Hepatocyte (in vitro differentiated cells): ENCODE measurements at places on chromosomes 5 and 9. TPM values are rescaled to one million over a fixed set of nuclear protein-coding genes. Genes with fewer than 3 reads are reported as not detected.

The ACOT12 gene
- polyA plus RNA-seq: 2.9 and 5.3 TPM in 2 replicates

GRCh38 chr9:96655198-96655851 lies at the start of gene PRXL2C:
Gene PRXL2C, minus strand, starts transcription at chr9:96655317. Its CDS starts 36 bp downstream, at chr9:96655281.
- peak; percentile 92 for DNase-seq

The PCDHGB3 gene
- polyA plus RNA-seq: not detected in 2 replicates

DNA sequence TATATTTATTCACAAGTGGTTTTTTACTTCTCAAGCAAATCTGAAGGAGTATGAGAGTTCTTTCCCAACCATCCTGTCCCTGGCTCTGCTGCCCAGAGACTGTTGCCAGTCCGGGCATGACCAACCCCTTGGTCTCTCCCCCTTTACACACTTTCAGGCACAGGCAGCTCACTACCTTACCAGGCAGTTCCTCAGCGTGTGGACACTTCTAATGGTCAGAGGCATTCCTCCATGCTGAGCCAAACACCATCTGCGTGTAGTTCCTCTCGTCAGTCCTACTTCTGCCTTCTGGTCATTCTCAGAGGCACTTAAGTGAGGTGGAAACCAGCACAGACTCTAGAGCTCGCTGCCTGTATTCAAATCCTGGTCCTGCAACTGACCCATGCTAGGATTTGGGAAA lies 56.1 kb downstream of the TSTD2 start:
- DNase-seq: no peak

The C1QTNF2 gene
- polyA plus RNA-seq: 1.5 and 1.6 TPM in 2 replicates

DNA sequence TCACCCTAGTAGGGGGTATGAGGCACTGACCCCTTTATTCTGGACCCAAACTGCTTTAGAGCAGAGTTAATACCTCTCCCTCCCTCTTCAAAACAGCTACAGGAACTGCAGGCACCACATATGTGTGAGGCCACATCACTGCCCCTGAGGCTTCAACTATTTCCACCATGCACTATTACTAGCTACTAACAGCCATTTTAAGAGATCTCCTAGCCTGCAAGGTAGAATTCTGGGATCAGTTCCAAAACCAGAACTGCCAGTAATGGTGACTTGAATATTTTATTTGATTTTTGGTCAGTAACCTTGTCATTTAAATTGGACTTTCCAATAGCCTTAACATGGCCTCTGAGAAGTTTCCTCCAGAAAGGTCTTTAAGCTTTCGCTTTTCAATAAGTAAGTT lies 55.3 kb upstream of the FSD1L start:
- DNase-seq: no peak

- DNase-seq: no peak
Observed at GRCh38 chr9:137648396-137648795, 29.6 kb downstream of the EHMT1 start.

GRCh38 chr5:12526113-12526512 lies 621.9 kb upstream of the CTNND2 start:
- no peak for DNase-seq

DNA sequence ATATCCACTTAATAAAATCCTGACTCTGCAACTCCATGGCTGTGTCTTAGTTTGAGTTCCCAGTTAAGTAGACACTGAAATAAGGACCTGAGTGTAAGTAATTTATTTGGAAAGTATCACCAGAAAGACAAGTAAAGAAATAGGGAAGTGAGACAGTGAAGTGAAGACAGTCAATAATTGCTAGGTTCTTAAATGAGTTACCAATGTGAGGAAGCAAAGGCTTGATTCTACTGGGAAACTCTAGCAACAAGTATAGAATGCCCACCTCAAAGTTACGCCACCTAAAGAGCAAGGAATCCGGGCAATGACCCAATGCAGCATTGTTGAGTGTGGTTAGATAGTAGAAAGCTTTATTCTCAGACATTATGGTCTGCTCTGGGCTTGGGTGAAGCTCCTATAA lies 383.9 kb downstream of the TLR4 start:
- DNase-seq: no peak

- peak; percentile 49 for DNase-seq
Observed at GRCh38 chr9:79477955-79478771, 93.6 kb upstream of the TLE4 start.

- no peak for DNase-seq
Observed at GRCh38 chr9:123769719-123770118, 160.2 kb downstream of the DENND1A start.

The DCTN4 gene
- polyA plus RNA-seq: 18.3 and 22.9 TPM in 2 replicates

DNA sequence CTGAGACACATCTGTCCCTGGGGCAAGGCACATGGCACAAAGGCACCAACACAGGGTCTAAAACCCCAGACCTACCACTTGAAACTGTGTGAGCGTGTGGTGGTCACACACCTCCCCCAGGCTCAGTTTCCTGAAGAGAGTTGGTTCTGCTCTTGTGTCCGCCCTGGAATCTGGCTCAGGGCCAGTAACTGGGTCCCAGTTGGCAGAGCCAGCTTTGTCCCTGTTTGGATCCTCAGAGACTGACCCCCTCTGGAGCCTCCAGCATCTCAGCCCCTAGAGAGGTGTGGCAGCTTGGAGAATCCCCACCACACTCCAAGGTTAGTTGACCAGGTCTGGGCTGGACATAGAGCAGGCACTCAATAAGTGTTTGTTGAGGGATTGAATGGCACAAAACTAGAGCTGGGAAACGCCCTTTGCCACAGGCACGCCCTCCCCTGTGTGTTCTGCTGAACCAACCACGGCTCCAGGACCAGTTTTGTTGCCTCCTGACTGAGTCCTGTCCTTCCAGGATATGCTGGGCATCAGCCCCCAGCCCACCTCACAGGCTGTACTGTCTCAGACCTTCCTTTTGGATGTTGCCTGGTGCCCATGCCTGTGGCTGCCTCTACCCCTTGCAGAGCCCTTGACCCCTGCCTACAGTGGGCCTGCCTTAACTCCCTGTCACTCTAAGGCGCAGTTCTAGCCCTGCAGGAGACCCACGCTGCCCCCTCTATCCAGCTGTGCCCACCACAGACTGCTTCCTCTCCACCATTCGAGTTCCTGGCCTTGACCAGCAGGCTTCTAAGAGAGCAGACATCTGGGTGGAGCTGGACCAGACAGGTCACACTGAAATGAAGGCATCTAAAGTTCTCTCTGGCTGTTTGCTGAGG lies 3.8 kb upstream of the PDLIM4 start:
- no peak for DNase-seq

DNA sequence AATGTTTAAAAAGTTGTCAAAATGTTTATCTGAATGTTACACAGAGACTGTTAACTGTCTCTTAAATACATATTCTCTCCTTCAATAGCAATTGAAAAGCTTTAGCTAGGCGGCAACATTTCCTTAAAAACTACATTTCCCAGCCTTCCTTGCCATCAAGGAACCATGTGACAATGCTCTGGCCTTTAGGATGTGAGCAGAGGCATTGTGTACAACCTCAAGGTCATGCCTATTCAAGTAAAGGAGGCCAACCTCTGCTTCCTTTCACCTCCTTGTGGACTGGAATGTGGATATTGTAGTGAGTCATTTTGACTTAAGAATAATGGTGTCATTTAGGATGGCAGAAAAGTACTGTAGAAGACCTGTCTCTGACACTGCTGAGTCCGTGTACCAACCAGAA lies 23.7 kb upstream of the MROH2B start:
- no peak for DNase-seq

The PAPPA gene
- polyA plus RNA-seq: 2.8 and 5.4 TPM in 2 replicates

- no peak for DNase-seq
Observed at GRCh38 chr9:126058011-126058531, 268.6 kb upstream of the MVB12B start.

DNA sequence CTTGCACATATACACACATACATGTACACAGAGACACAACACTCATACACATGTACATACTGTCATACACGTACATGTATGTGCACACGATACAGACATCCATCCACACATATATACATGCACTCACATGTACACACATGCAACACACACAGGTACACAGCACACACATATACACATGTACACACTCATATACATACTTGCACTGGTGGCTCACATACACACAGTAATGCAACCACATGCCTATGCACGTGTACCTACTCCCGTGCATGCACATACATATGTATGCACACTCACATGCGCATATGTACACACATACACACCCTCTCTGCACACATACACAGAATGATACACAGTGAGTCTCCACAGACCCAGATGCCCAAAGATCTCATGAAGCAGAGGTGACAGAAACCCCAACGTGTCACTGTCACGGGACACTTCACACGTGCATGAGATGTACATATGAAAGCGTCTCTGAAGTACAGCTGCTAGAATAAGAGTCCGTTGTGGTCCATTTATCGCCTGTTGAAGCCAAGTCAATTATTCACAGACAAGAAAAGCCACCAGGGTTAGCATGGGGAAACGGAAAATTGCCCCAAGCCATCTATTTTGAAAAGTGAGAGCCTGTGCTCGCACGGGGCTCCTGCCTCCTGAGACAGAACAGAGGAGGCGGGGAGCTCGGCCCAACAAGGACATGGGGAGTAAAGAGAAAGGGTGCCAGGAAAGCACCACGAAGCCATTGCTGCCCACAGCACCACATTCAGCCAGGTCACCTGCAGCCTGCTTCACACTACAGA lies 24.9 kb downstream of the LPCAT1 start:
- DNase-seq: no peak

DNA sequence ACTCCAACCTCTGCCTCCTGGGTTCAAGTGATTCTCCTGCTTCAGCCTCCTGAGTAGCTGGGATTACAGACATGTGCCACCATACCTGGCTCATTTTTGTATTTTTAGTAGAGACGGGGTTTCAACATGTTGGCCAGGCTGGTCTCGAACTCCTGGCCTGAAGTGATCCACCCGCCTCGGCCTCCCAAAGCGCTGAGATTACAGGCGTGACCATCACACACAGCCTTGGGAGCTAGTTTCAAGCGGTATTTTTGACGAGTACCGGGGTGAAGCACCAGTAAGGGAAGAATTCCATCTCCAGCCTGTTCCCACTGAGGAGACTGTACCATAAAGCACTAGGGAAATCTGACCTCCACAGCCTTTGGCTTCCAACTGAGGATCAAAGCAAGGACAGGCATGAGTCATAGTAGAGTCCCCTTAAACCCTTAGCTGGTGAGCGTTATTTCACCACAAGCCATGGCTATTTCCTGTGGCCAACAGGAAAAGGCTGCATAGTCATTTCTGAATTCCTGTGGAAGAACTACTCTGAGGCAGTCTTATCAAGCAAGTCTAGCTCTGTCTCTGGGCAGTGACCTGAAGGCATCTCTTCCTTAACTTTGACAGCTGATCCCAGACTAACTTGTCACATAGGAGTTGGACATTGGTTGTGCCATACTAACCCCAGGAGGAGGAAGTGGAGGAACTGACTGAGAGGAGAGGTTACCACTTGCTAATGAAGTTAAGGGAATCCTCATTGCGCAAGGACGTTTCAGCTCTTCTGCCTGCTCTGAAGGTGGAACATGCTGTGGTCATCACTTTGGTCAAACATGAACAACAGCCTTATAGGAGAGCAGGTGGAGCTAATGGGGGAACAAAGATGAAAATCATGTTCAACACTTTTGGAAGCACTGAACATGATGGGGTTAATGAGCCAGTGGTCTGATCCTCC lies 85.8 kb upstream of the DMRT1 start:
- DNase-seq: peak; percentile 24

The B4GALT1 gene
- polyA plus RNA-seq: 45.6 and 63.9 TPM in 2 replicates

DNA sequence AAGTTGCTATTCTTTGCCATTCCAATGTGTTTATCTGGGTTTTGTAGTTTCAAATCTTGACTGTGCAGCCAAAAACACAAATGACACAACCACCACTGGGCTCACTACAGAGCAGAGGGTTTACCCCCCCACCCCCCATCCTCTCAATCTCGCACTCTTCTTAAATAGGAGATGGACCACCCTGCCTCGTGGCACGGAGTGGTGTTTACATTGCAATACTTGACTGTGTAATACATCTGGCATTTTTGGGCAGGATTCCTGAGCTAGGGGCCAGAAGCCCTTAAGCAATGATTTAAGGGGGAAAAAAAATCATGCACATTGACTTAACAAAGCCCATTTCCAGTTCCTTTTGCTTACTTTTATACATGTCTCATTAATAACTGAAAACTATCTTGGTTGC lies 19.0 kb downstream of the PTCH1 start:
- peak; percentile 62 for DNase-seq

GRCh38 chr9:136394312-136395019 lies 5.5 kb downstream of the SNAPC4 start:
- no peak for DNase-seq

DNA sequence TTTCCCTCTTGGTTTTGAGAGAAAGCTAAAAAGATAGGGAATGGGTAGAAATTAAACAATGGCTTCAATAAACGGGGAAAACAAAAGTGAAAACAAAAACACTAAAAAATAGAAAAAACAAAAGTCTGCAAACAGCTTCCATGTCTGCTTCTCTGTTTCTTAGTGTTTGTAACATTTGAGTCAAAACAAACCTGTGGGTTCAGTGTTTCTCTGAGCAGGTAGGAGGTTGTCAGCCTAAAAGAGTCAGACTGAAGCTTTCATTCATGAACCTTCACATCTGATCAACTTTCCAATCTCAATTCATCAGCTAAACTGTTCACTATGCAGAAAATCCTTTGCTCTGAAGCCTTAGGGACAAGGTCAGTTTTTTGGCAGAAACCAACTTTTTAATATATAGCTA lies 102.5 kb upstream of the ADAMTS16 start:
- DNase-seq: no peak

GRCh38 chr5:107601076-107601475 lies 69.7 kb downstream of the EFNA5 start:
- no peak for DNase-seq

The CATSPER3 gene
- 0.59 and 1.2 TPM in 2 replicates for polyA plus RNA-seq
